ENCODE measurements at places on chromosomes 5 and 9.

DNA sequence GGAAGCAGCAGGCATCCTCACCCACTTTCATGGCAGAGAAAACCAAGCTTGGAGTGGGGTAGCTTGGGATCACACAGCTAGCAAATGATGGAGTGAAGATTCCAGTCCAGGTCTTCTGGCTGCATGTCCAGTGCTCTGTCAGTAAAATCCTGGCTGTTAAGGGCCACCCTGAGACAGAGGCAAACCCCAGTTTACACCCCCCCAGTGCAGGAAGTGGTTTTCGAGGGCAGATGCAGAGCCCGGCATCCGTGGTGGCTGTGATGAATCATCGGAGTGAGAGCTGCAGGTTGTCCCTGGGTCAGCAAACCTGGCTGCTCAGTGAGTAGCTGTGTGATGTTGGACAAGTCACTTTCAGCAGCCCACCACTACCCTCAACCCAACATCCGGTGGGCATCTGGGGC lies 115.4 kb downstream of the RGS3 start:
- peak; percentile 84 for DNase-seq

DNA sequence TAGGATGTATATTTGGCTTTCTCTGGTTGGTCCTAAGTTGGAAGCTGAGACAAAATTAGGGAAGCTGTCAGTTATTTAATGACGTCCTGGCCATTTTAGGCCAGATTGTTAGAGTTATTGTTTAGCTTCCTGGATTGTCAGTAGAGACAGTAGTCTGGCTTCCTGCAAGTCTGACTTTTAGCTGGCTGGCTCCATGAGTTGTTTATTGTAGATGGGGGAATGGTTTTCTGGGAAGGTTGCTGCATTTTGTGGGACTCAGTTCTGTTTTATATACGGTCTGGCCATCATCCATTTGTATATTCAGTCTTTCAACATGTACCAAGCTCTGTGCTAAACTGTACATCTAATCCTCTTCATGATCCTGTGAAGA lies 68.3 kb downstream of the SGCD start:
- DNase-seq = no peak

- DNase-seq = no peak
Measured at GRCh38 chr5:67509402-67510186, 313.0 kb upstream of the CD180 start.

DNA sequence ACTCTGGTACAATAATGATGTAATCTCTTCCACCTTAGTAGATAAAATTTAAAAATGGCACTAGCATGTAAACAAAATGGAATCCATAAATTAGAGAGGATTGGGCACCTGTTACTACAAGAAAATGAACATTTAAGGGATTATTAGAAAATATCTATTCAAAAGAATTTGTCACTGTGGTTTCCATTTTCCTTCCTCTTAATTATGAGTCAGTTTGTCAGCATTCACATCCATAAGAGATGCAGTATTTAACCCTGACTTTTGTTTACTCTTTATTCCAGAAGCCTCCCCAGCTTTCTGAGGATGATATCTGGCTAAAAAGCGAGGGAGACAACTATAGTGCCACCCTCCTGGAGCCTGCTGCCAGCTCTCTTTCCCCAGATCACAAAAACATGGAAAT lies 72.1 kb downstream of the C9orf152 start:
- DNase-seq = no peak

DNA sequence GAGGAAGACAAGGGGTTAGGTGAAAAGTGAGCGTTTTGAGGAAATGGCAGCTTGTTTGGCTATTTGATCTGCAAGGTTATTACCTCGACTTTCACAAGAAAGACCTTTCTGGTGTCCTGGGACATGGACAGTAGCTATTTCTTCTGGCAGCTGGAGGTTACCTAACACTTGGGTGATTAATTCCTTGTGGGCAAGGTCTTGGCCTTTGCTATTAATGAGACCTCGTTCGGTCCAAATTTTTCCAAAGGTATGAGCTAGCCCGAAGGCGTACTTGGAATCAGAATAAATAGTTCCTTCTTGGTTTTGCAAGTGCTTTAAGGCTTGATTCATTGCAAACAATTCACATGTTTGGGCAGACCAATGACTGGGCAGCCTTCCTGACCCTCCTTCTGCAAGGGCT lies 4.9 kb downstream of the GTF3C5 start:
- no peak for DNase-seq

- DNase-seq = no peak
Measured at GRCh38 chr5:86748538-86749105, 130.9 kb downstream of the COX7C start.

- peak; percentile 46 for DNase-seq
Measured at GRCh38 chr5:139745132-139745799, 50.3 kb upstream of the PSD2 start.

GRCh38 chr5:95830226-95830625 lies 7.7 kb upstream of the GLRX start:
- no peak for DNase-seq

DNA sequence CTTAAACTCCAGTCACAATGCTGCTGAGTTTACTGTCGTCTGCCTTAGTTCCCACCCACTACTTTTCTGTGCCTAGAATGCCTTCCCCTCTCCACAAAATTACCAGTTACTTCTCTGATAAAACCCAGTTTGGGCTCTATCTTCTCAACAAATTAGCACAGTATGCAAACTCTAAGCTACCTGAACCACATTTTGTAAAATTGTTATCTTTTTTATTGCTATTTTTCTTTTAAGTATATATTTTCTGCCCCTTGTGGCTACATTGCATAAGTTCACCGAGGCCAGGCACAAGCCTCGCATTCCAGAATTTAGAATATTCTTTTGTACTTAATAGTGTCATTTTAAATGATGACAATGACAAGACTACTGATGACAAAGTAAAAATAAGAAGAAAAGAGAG lies 60.0 kb downstream of the POU5F2 start:
- DNase-seq = no peak

DNA sequence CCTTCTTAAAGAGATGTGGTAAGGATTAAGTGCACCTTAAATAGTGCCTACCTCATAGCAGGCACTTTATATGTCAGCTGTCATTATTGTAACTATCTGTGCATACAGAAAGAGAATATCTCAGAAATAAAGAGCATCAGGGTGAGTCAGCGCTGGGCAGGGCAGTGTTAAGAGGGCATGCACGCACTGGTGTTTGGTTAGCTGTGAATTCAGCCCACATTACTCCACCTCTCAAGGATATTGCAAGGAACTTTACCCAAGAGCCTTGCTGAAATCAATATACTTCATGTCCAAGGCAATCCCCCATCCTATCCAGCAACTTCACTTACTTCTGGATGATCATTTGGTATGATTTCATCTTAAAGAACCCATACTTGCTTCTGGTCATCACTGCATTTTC lies 300.9 kb downstream of the NTRK2 start:
- DNase-seq = no peak

- DNase-seq = peak; percentile 34
Measured at GRCh38 chr9:89576404-89576839, 28.4 kb upstream of the GADD45G start.

DNA sequence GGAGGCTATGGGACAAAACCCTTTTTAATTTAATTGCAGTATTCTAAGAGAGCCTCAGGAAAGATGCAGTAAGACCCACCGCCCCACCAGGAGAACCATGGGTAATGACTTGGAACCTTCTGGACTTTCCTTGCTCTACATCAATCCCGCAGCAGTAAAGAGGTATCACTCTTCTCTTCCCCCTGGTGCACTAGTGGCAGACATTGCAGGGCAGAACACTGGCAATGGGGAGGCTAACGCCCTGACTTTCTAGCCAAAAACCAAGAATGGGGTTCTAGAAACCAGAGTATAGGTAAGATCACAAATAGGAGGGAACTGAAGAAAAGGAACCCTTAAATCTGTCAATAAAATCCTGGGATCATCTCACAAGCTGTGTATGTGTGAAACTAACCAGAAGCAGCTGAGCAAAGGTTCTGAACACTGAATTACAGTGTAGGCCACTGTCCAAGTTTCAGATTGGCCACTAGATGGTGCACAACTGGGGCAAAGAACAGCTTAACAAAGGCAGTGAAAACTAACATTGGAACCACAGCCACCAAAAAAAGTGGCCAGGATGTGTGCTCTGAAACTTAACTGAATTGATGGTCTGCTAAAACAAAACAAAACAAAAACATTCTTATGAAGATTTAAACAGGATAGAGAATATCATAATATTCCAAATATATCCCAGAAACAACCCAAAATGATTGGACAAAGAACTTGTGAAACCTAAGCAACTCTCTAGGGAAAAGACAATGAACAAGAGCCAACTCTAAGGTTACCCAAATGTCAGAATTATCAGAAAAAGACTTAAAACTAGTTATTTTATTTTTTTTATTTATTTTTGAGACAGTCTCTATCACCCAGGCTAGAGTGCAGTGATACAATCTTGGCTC lies 6.6 kb upstream of the FAM151B start:
- peak; percentile 34 for DNase-seq

DNA sequence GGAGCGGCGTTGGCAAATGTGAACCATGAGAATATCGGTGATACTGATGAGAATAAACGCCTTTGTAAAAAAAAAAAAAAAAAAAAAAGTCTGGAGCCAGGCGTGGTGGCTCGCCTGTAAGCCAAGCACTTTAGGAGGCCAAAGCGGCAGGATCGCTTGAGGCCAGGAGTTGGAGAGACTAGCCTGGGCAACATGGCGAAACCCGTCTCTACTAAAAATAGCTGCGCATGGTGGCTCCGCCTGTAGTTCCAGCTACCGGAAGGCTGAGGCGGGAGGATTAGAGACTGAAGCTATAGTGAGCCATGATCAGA lies 425 bp upstream of the NFX1 start:
- no peak for DNase-seq

- DNase-seq = peak; percentile 10
Measured at GRCh38 chr5:115180165-115180709, 10.5 kb upstream of the TRIM36 start.

DNA sequence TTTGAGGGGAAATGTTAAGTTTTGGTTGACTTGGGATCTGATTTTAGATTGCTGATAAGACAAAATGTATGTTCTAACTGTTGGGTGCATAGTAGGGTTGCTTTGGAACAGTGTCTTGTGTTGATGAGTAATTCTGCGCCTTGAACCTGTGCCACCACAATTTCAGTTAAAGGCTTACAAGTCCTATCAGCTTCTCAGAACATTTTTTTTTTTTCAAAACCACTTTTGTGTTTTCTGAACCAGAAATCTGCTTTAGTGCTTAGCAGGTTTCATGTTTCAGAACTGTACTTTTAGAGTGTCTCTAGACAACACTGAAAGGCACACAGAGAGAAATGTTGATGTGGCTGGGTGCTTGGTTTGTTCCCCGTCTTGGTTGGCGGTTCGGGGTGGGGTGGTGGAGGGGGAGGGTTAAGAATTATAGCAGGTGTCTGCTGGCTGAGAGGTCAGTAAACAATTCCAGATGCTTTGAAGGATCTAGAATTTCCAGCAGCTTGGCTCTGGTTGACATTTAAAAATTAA lies 84.6 kb downstream of the ANKRD55 start:
- DNase-seq = peak; percentile 34

- DNase-seq = no peak
Measured at GRCh38 chr5:153043886-153044285, 446.6 kb upstream of the GRIA1 start.

- no peak for DNase-seq
Measured at GRCh38 chr9:113449376-113449775, 14.2 kb upstream of the RGS3 start.

DNA sequence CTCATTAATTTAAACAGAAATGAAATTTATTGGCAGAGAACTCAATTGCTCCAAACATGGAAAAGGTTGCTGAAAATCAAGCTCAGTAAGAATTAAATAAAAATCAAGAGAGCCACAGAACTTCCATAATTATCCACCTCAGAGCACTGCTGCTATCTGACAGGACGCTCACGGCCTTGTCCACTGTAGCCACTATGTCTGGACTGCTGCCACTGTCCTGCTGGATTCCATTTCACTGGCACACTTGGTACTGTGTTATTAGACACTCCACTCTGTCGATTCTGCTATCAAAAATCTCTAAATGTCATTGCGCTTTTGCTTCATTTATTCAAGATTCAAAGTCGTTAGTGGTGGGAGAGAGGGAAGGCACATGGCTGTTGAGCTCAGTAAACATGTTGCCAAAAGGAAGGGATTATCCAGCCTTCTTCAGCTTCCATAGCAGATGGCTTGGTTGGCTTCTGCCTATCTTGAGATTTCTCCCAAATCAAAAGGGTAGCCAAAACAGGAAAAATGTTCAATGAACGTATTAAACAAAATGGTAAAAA lies 815.0 kb downstream of the CDH18 start:
- no peak for DNase-seq

- DNase-seq = no peak
Measured at GRCh38 chr9:96661711-96662110, 6.6 kb upstream of the PRXL2C start.

DNA sequence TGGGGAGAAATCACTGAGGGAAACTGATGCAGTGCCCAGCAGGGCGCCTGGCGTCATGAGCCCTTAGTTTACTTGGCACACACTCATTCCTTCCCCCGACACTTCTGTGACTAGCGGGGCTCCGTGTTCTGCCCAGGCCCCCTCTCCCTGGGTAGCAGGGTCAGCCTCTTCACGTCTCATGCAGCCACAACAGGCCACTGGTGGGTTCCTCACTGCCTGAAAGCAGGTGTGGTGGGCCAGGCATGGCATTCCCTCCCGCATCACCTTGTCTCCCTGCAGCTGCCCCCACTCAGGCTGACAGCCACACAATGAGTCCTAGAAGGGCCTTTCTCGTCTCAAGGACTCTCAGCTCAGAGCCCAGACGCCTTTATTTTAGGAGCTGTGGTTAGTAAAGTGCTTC lies 51.1 kb upstream of the CPLX2 start:
- no peak for DNase-seq

- no peak for DNase-seq
Measured at GRCh38 chr5:77642738-77643653, 4.5 kb upstream of the OTP start.

GRCh38 chr5:41869151-41869723 lies 988 bp downstream of the OXCT1 start:
- DNase-seq = peak; percentile 23

DNA sequence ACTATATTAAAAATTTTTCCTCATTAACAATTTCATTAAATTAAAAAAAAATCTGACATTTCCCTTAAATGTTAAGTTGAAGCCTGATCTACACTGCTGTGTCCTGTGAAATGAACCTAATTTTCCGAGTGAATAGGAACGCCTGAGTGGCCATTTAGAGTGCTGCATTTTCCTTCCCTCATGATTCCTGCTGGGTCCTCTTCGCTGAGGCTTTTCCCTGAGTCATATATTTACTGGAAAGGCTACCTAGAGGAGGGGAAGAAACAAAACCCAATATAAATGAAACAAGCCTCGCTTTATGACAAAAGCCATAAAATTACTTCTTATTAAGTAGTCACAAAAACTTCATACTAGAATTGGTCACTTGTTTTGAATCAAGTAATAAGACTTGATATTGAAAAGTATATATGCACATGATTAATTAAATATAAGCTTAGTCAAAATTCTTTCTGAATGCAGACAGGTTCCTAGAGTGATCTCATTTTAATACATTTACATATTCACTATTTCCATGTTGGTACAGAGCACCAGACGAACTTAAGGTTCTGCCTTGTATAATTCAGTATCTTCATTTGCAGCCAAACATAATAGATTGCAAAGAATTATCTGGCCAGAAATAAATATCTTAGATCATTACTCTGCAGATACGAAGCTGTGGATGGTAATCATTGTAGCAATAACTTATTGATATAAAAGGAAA lies 6.3 kb upstream of the ISCA1 start:
- no peak for DNase-seq

Data from stimulated activated CD4-positive, alpha-beta T cell treated with anti-CD3 and anti-CD28 coated beads, Interleukin-4, amount 100 ng/mL, for 24 hours (primary cell).